ENCODE measurements at places on chromosomes 5 and 9. TPM values are rescaled to one million over a fixed set of nuclear protein-coding genes. Genes with fewer than 3 reads are reported as not detected.

DNA sequence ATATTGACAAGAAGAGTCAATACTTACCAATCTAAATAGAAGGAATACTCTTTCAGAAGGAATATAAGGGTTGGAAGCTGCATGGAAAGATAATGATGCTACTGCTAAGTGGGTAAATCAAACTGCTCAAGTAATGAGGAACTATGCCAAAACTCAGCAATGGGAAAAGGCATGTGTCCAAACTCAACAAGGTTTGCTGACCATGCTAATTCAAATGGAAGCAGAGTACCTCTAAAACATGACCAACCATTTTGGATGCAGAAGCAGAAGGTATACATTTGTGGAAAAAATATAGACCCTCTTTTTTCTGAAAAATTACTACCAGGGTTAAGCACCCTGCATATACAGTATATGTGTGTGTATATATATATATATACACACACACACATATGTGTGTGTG is 21.1 kb downstream of the TMEM232 start:
- H3K36me3 ChIP-seq: no peaks in the 10 kb centered on the region
- no peak overlapping the region for H3K4me3 ChIP-seq
- H3K27ac ChIP-seq: no peak overlapping the region
- no peak for DNase-seq
- H3K4me1 ChIP-seq: no peaks in the 10 kb centered on the region

- no peaks in the 10 kb centered on the region for H3K4me1 ChIP-seq
- no peak for DNase-seq
- H3K4me3 ChIP-seq: no peak overlapping the region
- H3K27ac ChIP-seq: no peak overlapping the region
- H3K36me3 ChIP-seq: no peaks in the 10 kb centered on the region
Observed at GRCh38 chr9:124831642-124832364, 21.5 kb upstream of the WDR38 start.

DNA sequence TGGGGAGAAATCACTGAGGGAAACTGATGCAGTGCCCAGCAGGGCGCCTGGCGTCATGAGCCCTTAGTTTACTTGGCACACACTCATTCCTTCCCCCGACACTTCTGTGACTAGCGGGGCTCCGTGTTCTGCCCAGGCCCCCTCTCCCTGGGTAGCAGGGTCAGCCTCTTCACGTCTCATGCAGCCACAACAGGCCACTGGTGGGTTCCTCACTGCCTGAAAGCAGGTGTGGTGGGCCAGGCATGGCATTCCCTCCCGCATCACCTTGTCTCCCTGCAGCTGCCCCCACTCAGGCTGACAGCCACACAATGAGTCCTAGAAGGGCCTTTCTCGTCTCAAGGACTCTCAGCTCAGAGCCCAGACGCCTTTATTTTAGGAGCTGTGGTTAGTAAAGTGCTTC is 51.1 kb upstream of the CPLX2 start:
- no peaks in the 10 kb centered on the region for H3K36me3 ChIP-seq
- peaks cover 18% of the 10 kb centered on the region for H3K27me3 ChIP-seq
- no peak overlapping the region for H3K27ac ChIP-seq
- H3K4me3 ChIP-seq: no peak overlapping the region
- no peak for DNase-seq

SVEP1 gene
- not detected for total RNA-seq

CD180 gene
- total RNA-seq: not detected

FAM151B gene
- total RNA-seq: 0.25 TPM

DNA sequence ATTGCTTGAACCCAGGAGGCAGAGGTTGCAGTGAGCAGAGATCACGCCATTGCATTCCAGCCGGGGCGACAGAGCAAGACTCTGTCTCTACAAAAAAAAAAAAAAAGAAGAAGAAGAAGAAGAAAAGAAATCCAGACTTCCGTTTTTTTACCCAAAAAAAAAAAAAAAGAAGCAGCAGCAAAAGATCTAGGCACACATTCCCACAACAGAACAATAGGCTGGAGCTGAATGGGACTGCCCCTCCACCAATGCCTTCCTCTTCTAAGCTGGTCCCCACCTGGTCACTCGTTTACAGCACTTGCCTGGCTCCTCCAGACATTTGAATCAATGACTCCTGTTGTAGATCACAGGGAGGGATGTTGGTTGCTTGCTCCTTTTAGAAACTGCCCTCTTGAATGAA is 1.6 kb upstream of the LMAN2 start:
- H3K4me1 ChIP-seq: peaks cover 55% of the 10 kb centered on the region
- peaks cover 11% of the 10 kb centered on the region for H3K36me3 ChIP-seq
- H3K27me3 ChIP-seq: no peaks in the 10 kb centered on the region
- DNase-seq: no peak
- no peak overlapping the region for H3K4me3 ChIP-seq

DNA sequence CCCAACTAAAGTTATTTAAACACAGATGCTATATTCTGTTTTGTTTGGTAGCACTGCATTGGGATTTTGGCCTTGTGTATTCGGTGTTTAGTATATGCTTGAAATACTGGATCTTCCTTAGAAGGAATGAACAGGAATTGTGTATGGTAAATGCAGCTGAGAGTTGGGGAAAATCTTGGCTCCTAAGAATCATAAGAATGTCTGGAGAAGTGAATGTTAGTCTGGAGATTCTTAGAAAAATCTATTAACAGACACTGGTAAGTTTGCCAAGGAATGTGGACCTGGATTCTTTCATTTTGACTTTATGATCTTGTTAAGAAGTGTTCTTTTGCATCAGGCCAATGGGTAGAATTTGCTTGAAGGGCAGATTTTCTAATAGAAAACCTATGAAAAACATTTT is 38.9 kb downstream of the SNX30 start:
- no peak for DNase-seq
- no peak overlapping the region for H3K27ac ChIP-seq
- no peaks in the 10 kb centered on the region for H3K36me3 ChIP-seq

CCNJL gene
- total RNA-seq: not detected

ARSK gene
- 4.9 TPM for total RNA-seq

CCL27 gene
- 0.43 TPM for total RNA-seq

GRCh38 chr9:35882263-35882848 is 12.2 kb upstream of the OR13J1 start:
- peaks cover 10% of the 10 kb centered on the region for H3K27me3 ChIP-seq
- peaks cover 2% of the 10 kb centered on the region for H3K36me3 ChIP-seq
- DNase-seq: peak; percentile 89
- H3K4me3 ChIP-seq: no peak overlapping the region
- H3K4me1 ChIP-seq: no peaks in the 10 kb centered on the region
- H3K27ac ChIP-seq: no peak overlapping the region

DNA sequence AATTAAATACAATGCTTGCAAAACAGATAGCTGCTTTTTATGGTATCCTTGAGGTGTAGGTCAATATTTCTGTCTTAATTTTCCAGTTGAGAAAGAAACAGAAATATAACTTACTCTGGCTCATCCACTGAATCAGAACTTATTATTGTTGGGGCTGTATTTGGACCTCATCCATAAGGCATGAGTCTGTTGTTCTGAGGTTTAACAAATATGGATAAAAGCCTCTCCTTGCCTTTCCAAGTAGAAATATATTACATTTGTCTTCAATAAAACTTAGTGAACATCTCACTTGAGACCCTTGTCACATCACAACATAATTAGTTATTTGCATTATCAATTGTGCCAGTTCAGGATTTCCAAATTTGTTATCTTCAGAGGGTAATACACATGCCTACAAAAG is 525.8 kb downstream of the AGTPBP1 start:
- no peak for DNase-seq
- H3K27me3 ChIP-seq: peaks cover 26% of the 10 kb centered on the region
- H3K27ac ChIP-seq: no peak overlapping the region
- peaks cover 9% of the 10 kb centered on the region for H3K4me1 ChIP-seq

DNA sequence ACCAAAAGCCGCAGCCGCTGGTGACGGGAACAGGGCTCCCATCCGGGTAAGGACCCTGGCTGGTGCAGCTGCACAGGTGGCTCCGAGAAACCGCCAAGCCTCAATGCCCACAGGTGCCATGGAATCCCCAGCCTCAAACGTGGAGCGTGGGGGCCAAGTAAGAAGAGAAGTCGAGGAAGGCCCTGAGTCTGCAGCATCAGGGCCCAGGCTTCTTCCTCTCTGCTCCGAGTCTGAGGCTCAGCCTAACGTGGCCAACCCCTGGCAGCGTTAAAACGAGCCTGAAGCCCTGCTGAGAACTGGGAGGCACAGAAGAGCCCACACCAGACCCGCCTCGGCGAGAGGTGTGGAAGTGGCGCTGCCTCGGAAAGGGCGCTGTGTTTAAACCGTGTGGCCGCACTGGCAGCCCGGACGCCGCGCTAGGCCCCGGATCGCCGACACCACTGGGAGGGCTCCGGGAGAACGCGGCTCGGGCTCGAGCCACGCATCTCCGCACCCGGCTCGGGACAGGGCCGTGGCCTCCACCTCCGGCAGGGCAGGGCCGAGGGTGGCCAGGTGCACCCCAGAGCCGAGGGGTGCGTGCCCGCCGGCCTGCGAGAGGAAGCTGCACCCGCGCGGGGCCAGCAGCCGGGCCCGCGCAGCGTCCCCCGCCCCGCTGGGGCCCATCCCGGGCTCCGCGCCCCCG is 730 bp downstream of the ZMYND19 start:
- no peaks in the 10 kb centered on the region for H3K27me3 ChIP-seq
- H3K36me3 ChIP-seq: peaks cover 24% of the 10 kb centered on the region
- DNase-seq: peak; percentile 26
- H3K27ac ChIP-seq: no peak overlapping the region
- peaks cover 25% of the 10 kb centered on the region for H3K4me1 ChIP-seq
- H3K4me3 ChIP-seq: peak overlapping the region; percentile 84

GRCh38 chr9:13189362-13189761 is 90.1 kb downstream of the MPDZ start:
- no peaks in the 10 kb centered on the region for H3K27me3 ChIP-seq
- no peak overlapping the region for H3K27ac ChIP-seq
- H3K4me3 ChIP-seq: no peak overlapping the region
- DNase-seq: no peak

MORN5 gene
- not detected for total RNA-seq

ZBTB6 gene
- 9.7 TPM for total RNA-seq

TAF11L14 gene
- total RNA-seq: not detected

DNA sequence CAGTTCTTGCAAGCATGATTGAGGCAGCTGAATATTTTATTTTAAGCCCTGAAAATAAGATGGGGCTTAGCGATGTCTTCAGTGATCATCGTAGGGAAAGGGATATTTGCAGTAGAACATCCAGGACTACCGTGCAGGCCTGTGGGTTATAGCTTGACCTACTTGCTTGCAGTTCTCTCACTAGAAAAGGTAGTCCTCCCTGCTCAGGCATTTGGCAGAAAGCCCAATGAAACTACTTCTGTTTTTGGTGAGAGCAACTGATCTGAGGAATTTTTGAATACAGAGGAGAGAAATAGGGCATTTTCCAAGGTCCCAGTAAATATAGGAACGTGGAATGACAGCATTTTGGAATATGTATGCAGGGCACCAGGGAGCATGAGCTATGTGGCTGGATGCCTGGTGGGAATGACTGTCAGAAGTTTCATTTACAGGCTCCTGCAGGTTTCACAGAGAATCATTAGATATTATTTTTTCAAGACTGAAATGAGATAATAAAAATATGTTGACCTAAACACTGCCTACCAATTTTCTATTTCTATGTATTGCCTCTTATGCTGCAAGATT is 417.9 kb upstream of the ACTBL2 start:
- DNase-seq: no peak
- H3K27ac ChIP-seq: no peak overlapping the region
- no peak overlapping the region for H3K4me3 ChIP-seq
- H3K27me3 ChIP-seq: peaks cover 4% of the 10 kb centered on the region

GRCh38 chr5:168401880-168402279 is 84.4 kb upstream of the RARS1 start:
- H3K27ac ChIP-seq: no peak overlapping the region
- no peaks in the 10 kb centered on the region for H3K36me3 ChIP-seq
- H3K27me3 ChIP-seq: peaks cover 18% of the 10 kb centered on the region
- no peak overlapping the region for H3K4me3 ChIP-seq
- no peaks in the 10 kb centered on the region for H3K4me1 ChIP-seq

DNA sequence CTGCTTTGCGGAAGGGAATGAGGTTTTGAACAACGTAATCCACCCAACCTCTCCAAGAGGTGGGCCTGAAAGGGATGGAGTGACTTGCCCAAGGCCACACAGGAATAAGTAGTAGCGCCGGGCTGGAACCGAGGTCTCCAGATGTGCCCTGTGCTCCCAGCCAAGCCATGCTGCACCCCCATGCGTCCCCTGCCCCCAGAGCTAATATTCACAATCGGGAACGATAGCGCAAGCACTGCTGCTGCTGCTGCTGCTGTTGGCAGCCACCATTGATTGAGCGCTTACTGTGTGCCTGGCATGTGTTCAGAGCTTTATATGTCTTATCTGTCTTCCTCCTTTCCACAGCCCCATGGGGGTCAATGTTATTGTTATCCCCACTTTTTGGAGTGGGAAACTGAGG is 43.9 kb downstream of the AMBP start:
- no peak for DNase-seq
- H3K36me3 ChIP-seq: no peaks in the 10 kb centered on the region
- no peaks in the 10 kb centered on the region for H3K4me1 ChIP-seq
- H3K27ac ChIP-seq: no peak overlapping the region

DNA sequence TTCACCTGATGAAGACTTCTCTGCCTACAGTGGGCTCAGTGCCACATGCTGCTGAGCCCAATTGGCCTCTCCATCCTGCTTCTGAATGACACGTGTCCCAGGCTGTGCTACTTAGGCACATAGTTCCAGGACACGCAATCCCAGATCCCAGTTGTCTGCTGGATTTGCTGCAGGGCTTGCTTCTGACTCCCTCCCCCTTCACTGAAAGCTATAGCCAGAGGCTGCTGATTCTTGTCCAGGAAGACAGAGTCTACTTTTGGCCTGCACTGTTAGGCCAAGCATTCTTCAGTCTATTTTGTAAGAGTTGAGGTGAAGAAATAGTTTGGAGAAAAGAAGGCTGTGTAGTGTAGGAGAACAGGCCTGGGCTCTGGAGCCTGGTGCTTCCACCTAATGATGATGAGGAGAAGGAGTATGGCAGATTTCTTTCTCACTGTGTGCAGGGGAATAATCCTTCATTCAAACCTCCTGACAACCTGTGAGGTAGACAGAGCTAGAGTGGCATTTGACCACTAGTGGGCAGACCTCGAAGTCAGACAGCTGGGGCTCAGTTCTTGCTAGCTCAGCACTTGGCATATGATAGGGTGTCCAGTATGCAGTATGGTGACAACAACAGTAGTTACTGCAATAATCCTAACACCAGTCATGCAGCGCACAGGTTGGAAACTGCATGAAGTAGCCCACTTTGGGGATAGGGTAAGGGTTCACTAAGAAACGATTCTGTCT is 19.5 kb upstream of the ASPN start:
- no peak overlapping the region for H3K4me3 ChIP-seq
- no peaks in the 10 kb centered on the region for H3K4me1 ChIP-seq
- peak; percentile 22 for DNase-seq
- H3K27me3 ChIP-seq: no peaks in the 10 kb centered on the region

PAEP gene
- total RNA-seq: not detected

DNA sequence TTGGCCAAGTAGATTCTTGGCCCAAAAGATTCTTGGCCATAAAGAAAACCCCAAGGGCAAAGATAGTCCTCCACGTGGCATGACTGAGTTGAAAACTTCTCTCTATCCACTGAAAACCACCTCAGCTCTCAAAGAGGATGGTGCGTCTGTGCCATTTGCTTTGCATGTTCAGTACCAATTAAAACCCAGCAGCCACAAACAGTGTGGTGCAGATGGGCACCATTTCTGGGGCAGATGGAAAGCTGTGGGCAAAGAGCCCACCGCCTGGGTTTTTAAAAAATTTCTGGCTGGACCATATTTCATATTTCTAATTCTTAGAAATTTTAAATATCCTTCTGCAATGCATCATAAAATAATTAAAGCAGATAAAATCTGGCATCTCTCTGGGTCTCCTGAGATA is 84.5 kb upstream of the PUM3 start:
- H3K4me1 ChIP-seq: no peaks in the 10 kb centered on the region
- peaks cover 8% of the 10 kb centered on the region for H3K27me3 ChIP-seq
- no peaks in the 10 kb centered on the region for H3K36me3 ChIP-seq
- DNase-seq: no peak
- no peak overlapping the region for H3K27ac ChIP-seq
